MM.1S (cell line): ENCODE measurements at places on chromosomes 12 and 14.
A peak's percentile ranks its signal among the peaks of the same experiment; 100 is the strongest.

DNA sequence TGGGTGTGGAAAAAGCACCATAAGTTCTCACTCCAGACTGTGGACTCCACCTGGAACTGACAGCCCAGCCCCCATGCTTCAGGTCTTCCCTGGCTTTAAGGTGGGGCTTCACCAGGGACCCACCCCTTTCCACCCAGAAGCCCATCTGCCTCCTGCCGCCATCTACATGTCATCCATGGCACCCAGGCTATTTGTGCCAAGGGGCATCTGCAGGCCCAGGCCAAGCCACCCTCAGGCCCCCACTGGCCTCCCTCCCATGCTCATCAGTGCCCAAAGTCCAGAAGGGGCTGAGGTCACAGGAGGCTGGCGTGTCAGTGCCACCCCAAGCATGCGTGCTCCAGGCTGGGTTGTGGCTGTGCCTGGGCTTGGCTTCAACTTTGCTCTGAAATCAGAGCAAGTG lies 212.2 kb upstream of the DIO3 start:
- no peak overlapping the region for H3K4me3 ChIP-seq
- H3K36me3 ChIP-seq: no peaks in the 10 kb centered on the region
- peaks cover 5% of the 10 kb centered on the region; the same call in 1 of the 2 replicates for H3K27me3 ChIP-seq
- no peak for DNase-seq
- H3K27ac ChIP-seq: no peak overlapping the region

DNA sequence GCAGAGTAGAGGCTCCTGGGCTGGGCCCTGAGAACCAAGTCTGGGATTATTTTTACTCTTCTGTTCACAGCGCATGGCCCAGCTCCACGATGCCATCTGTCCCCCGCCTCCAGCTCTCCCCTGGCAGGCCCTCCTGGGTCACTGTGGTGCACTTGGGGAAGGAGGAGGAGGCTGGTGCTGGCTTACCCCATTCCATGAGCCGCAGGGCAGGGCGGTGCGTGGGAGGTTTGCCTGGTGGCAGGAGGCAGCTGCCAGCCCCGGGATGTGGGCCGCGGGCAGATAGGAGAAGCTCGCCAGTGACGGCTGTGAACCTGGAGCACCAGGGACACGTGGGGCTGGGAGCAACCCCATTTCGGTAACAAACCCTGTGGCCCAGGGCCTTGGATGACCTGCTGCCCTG lies 23.2 kb downstream of the TEAD4 start:
- H3K4me3 ChIP-seq: no peak overlapping the region
- no peaks in the 10 kb centered on the region for H3K4me1 ChIP-seq
- no peak for DNase-seq
- no peak overlapping the region for H3K27ac ChIP-seq
- no peaks in the 10 kb centered on the region for H3K36me3 ChIP-seq
- H3K27me3 ChIP-seq: no peaks in the 10 kb centered on the region

DNA sequence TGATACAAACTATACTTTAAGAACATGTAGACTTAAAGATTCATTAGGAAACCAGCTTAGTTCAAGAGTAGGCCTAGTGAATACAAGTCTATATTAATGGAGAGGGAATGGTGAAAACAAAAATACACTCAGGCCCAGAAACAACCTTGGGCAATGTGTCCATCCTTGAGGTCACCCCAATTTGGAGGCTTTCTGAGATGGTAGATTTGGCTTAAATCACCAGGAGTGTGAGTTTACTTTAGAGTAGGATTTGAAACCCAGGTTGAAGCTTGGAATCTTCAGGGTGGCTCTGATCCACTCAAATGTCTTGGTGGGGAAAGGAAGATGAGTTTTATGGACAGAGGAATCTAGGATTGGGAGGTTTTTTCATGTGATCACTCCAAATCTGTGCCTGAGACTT lies 10.5 kb downstream of the LDHB start:
- H3K36me3 ChIP-seq: peaks cover 24% of the 10 kb centered on the region; the same call in 1 of the 2 replicates
- H3K27ac ChIP-seq: no peak overlapping the region

DNA sequence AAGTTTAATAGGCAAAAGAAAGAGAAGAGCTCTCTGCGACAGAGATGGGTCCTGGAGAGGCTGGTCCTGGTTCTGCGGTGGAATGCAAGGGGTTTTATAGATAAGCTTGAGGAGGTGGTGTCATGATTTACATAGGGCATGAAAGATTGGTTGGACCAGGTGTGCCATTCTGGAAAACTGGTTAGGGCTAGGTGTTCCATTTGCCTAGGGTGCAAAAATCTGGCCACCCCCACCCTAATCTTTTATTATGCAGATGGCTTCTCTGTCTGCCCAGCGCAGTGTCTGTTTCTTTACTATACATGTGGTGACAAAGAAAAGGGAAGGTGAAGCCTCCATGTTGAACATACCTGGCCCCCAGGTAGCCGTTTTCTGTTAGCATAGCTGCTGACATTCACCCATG lies 65.4 kb downstream of the ERC1 start:
- no peaks in the 10 kb centered on the region for H3K36me3 ChIP-seq
- no peaks in the 10 kb centered on the region for H3K4me1 ChIP-seq
- no peak overlapping the region for H3K4me3 ChIP-seq

DNA sequence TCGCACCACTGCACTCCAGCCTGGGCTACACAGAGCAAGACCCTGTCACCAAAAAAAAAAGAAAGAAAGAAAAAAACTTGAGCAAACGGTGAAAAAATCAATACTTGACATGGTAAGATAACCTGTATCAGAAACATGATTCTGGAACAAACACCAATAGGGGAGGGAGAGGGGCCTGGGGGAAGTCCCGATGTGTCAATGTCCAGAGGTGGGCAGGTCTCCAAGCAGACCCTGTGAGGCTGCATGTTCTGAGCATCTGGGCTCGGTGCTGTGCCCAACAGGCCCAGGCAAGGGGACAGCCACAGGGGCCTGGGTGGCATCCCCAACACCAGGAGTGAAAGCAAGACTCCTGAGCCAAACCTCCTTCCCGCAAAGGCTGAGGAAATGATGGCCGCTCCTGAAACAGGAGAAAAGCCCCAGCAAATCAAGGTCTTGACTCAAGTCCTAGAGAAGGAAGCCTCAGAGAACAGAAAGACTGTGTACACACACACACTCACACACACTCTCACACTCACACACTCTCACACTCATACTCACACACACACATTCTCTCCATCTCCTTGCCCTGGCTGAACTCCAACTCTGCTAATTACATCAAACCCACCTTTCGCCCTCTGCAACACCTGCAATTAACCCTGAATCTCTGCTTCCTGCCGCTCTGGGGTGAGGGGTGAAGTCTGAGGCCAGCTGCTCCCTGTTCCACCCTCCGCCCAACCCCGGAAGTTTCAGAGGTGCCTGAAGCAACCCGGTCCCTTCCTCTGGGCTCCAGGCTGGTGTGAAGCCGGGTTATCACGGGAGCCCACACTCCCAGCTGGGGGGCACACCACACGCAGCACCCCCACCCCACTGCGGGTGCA lies 20.4 kb downstream of the CCDC88C start:
- peak; percentile 78 for DNase-seq
- H3K4me1 ChIP-seq: peaks cover 55% of the 10 kb centered on the region
- peak overlapping the region; percentile 34; the same call in 1 of the 2 replicates for H3K4me3 ChIP-seq
- H3K36me3 ChIP-seq: no peaks in the 10 kb centered on the region

- DNase-seq: peak; percentile 56
- H3K4me1 ChIP-seq: no peaks in the 10 kb centered on the region
- no peak overlapping the region for H3K27ac ChIP-seq
- peaks cover 42% of the 10 kb centered on the region for H3K27me3 ChIP-seq
- no peaks in the 10 kb centered on the region for H3K36me3 ChIP-seq
Observed at GRCh38 chr12:49288412-49288853, 6.5 kb upstream of the PRPH start.

DNA sequence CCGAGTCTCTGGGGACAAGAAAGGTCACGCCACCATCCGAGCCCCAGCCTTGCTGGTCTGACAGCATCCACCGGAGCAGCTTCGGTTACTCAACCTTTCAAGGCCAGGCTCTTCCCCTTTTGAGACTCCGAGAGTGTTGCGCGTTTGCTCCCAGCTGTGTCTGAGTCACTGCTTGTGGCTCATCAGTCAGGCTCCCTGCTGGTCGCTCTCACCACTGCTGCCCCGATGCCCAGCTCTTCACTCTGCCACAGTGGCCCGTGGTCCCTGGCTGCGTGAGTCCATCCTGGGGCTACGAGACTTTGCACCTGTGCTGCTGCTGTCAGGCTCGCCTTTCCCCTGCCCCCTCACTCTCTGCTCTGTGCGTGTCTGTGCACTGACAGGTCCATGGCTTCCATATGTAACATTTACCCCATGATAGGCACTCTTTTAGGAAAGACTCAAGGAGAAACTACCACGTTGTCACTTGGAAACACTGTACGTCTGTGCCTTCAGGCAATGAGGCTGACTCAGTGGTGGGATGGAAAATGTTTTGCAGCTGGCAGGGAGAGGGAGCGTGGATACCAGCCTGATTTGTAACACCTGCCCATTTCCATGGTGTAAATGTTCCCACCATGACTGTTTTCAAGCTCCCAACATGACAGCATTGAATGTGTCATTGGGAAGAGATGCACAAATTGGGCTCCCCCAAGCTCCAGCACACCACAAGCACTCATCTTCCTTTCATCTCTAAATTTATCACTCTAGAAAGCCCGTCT lies 350.7 kb downstream of the TMEM132D start:
- no peak overlapping the region for H3K4me3 ChIP-seq
- no peaks in the 10 kb centered on the region for H3K36me3 ChIP-seq
- H3K27me3 ChIP-seq: no peaks in the 10 kb centered on the region
- no peak overlapping the region for H3K27ac ChIP-seq
- DNase-seq: no peak

GRCh38 chr12:50948798-50949197 lies 3.5 kb upstream of the HIGD1C start:
- H3K4me1 ChIP-seq: peaks cover 7% of the 10 kb centered on the region
- H3K27ac ChIP-seq: no peak overlapping the region
- H3K27me3 ChIP-seq: no peaks in the 10 kb centered on the region
- no peak overlapping the region for H3K4me3 ChIP-seq
- no peak for DNase-seq
- H3K36me3 ChIP-seq: no peaks in the 10 kb centered on the region

- H3K4me1 ChIP-seq: peaks cover 16% of the 10 kb centered on the region
- peak overlapping the region; percentile 9; the same call in 1 of the 2 replicates for H3K27ac ChIP-seq
- DNase-seq: peak; percentile 49
- no peaks in the 10 kb centered on the region for H3K36me3 ChIP-seq
- peak overlapping the region; percentile 59 for H3K4me3 ChIP-seq
- no peaks in the 10 kb centered on the region for H3K27me3 ChIP-seq
Observed at GRCh38 chr12:93167841-93168492, 209.8 kb upstream of the NUDT4 start.

GRCh38 chr12:2461046-2461445 lies 333.7 kb upstream of the FKBP4 start:
- no peaks in the 10 kb centered on the region for H3K36me3 ChIP-seq
- DNase-seq: no peak
- no peaks in the 10 kb centered on the region for H3K4me1 ChIP-seq

DNA sequence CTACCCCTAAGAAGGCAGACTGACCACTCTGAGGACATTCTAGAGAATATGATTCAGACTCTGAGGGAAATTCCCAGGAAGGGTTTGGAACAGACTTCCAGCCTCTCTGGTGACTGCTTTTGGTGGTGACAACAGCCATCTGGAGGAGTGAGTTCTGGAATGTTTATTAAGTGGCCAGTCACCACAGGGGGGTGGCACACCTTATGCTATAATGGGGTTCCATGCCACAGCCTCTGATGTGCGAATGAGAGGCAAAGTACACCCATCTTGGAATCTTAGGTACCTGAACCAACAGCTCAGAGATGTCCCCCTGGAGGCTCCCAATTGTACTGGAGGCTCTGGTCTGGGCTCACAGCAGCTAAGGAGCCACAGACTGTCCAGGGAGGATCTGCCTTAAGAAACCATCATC lies 9.5 kb upstream of the TINF2 start:
- H3K27me3 ChIP-seq: no peaks in the 10 kb centered on the region
- H3K36me3 ChIP-seq: no peaks in the 10 kb centered on the region
- H3K27ac ChIP-seq: no peak overlapping the region
- no peaks in the 10 kb centered on the region for H3K4me1 ChIP-seq
- DNase-seq: no peak

DNA sequence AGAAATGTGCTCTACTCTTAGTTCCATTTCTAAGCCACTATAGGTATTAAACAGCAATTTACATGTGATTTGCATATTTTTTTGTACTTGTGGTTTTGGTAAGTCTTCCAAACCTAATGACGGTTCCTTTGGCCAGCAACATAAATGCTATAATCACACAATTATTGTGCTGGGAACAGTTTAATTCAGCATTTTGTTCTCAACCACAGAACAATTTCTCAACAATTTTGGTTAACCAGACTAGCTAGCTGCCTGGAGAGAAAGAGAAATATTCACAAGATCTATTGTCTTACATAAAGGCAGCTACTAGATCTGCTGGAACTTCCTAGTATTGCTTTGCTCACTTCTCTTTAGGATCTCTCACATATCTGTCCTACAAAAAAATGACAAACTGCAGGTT lies 265.3 kb downstream of the SOX5 start:
- no peak overlapping the region for H3K27ac ChIP-seq
- no peaks in the 10 kb centered on the region for H3K27me3 ChIP-seq
- no peak overlapping the region for H3K4me3 ChIP-seq
- DNase-seq: no peak
- H3K4me1 ChIP-seq: no peaks in the 10 kb centered on the region

DNA sequence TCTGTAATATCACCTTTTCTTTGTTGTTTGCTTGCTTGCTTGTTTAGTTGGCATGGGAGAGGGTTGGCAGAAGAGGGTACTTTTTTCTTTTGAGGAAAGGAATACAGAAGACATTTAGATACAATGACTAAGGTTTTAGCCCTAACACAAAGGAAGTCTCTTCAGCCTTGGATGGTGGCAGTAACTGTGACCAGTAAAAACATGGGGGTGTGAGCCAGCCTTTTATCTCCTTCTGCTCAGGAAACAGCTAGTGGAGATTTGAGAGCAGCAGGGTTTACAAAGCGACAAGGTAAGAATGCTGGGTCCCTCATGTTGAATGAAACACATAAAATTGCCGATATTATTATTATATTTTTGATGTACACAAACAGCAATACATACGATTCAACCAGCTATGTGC lies 40.4 kb downstream of the SLC8A3 start:
- H3K27me3 ChIP-seq: no peaks in the 10 kb centered on the region
- H3K4me3 ChIP-seq: no peak overlapping the region
- H3K27ac ChIP-seq: no peak overlapping the region

DNA sequence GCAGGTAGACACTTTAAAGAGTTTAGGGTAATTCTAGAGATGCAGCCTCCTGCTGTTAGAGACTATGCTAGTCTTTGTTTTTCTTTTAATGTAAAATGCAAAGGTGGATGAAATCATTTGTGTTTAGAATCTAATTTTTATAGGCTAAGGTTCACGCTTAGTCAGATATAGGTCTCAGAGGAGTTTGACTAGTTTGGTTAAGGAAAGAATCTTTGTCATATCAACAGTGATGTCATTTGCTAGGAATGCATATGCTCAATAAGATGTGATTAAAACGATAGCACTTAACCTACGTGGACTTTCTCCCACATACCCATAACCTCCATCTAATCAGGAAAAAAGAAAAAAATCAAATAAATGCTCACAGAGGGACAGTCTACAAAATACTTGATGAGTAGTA lies 859.3 kb upstream of the ATXN7L3B start:
- no peak overlapping the region for H3K27ac ChIP-seq
- no peak for DNase-seq
- H3K4me1 ChIP-seq: no peaks in the 10 kb centered on the region
- H3K27me3 ChIP-seq: no peaks in the 10 kb centered on the region
